ENCODE measurements at places on chromosomes 11 and 22.

GRCh38 chr11:15923183-15923582, 433.2 kb downstream of the SOX6 start:
- no peak for DNase-seq

GRCh38 chr22:49997251-49997599, 15.3 kb downstream of the IL17REL start:
- DNase-seq = no peak

DNA sequence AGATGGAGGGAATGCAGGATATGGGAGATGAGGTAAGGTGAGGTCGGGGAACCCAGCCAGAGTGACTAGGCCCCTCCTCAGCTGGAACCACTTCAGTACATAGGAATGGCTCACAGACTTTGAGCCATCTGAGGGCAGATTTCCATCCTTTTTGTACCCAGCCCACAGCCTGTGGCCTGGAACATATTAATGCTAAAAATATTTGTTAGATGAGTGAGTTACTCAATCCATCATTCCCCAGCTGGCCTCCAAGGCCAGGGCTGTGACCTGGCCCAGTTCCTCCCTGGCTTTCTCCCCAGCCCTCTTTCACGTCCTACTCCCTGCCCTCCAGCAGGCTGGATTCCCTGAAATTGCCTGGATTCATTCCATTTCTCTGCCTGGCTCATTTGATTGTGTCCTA, 57.2 kb upstream of the PRDM11 start:
- DNase-seq = no peak

- DNase-seq = no peak
These were observed 46.4 kb upstream of the ALX4 start for GRCh38 chr11:44356351-44356750.

DNA sequence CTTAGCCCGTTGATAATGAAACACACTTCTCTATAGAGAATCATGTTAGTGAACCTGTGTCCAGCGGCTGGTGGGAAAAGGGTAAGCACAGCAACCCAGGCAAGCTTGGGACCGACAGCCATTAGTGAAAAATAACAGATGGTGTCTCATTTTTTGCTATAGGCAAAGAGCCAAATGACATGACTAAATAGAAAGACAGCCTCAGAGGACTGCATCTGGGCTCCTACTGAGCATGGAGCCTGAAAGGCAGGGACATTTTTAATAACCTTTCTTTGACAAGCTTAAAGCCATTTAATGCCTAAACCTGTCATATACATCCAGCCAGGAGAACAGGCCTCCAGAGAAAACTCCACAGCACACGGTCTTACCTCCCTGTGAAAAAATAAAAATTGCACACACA, 67.0 kb downstream of the FANCF start:
- DNase-seq = no peak

- DNase-seq = no peak
These were observed 18.4 kb upstream of the ST3GAL4 start for GRCh38 chr11:126337126-126337473.

DNA sequence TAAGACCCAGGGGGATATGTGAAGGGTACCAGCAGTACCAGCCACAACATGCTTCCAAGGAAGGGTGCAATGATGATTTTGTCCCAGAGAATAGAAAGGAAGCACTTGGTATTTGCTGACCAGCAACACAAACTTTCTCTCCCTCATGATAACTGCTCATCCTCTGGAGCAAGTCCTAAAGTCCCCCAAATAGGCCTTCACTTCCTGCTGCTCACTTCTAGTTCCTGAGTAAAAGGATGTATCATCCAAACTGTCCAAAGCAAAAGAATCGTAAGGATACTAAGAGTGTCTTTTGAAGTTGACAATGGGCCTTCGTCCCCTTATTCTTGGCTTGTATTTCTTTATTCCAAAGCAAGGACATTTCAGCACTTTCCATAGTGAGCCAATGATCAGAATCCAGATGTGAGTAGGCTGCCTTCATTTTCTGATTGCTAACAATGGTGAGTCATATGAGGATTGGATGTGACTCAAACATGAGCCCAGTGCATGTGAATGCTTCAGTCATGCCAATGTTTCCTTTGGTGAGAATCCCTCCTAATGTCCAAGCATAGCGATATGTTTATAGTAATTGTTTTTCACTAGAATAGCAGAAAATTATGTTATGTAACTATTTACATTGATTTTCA, 243.4 kb upstream of the POU2AF2 start:
- peak; percentile 86 for DNase-seq

- no peak for DNase-seq
These were observed 7.6 kb upstream of the MICAL2 start for GRCh38 chr11:12102588-12103410.

DNA sequence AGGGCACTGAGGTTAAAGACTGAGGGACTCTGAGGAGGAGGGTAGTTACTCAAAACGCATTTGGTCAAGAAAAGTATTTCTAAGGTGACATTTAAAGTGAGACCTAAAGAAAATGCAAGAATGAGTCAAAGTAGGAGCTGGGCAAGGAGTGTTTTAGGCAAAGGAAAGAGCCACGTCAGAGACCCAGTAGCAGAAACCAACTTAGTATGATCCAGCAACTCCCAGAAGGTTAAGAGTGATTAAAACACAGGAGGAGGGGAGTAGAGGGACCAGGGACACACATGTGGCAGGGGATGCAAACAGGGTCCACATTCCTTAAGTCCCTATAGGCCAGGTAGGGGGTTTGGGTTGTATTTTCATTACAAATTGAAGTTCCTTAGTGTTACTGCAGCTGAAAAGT, 24.3 kb upstream of the CCDC34 start:
- DNase-seq = no peak

- DNase-seq = no peak
These were observed 78.4 kb downstream of the C22orf31 start for GRCh38 chr22:28983190-28983589.

DNA sequence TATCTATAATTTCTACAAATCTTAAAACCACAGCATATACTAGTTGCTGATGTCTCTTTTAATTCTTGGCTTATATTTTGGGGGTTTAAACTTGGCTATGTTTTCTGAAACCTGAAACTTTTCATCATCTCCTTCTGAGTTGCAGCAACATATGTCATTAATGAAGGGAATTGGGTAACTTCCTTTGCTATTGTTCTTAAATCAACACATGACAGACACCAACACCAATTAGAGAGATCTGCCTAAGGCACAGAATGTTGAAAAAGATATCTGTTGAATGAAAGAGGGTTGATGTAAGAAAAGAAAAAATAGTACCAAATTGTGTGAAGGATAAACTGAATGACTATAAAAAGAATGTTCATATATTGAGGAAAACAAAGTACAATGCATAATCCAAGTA, 10.3 kb upstream of the GAS2 start:
- peak; percentile 39 for DNase-seq

DNA sequence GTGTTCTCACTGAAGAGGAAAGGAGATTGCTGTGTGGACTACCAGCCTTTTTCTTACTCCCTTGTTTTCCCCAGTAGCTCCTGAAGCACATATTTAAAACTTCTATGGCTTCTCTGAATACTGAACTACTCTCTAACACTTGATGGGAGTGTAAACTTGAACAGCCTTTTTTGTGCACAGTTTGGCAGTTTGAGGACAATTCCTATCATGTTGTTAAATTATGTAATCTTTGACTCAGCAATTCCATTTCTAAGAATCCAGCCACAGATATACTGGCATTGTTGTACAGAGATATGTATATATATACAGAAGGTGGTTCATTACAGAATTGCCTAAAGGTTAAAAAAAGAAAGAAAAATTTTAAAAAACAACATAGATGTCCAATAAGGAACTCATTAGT, 47.1 kb upstream of the EED start:
- DNase-seq = peak; percentile 55

GRCh38 chr11:69531071-69531716, 49.7 kb downstream of the LINC01488 start:
- DNase-seq = no peak

DNA sequence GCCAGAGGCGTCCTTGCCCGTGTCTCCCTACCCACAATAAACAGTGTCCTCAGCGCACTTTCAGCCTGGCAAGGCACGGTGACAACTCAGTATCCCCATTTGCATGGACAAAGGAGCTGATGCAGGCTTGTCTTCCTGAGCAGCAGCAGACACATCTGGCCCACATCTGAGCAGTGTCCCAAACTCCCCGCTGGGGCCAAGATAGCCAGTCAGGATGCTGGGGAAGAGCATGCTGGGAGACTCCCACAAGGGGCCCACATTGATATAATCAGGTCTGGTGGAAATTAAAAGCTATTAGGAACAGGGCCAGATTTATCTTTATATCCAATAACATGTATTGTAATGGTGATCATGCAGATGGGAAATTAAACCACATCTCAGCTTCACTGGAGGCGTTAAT, 24.7 kb downstream of the DSCAML1 start:
- no peak for DNase-seq

DNA sequence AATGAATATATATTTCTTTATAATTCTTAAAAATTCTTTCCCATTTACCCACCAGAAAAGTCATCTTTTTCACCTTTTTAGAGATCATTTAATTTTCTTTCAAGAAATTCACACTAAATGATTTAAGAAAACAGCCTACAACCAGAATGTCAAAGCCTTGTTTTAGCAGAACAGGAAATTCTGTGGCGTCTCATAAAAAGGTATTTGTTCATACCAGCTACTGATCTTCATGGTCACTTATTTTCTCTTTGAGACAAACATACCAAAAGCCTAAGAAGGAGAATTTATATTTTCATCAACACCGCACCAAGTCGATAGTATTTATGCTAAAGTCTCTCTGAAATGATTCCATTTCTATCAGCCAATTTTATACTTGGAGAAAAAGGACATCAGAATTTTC, 105.3 kb downstream of the ETS1 start:
- DNase-seq = no peak

DNA sequence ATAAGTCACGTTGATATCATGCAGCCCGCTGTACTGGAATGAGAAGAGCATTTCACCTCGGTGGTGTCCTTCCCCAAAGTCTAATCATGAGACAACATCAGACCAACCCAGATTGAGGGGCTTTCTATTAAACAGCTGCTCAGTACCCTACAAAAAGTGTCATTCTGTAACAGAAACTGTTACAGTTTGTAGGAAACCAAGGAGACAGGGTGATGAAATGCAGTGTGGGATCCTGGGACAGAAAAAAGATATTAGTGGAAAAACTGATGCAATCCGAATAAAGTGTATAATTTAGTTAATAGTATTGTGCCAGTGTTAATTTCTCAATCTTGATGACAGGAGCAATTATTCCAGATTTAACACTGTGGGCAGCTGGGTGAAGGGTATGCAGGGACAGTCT, 128.0 kb downstream of the MICAL2 start:
- no peak for DNase-seq

DNA sequence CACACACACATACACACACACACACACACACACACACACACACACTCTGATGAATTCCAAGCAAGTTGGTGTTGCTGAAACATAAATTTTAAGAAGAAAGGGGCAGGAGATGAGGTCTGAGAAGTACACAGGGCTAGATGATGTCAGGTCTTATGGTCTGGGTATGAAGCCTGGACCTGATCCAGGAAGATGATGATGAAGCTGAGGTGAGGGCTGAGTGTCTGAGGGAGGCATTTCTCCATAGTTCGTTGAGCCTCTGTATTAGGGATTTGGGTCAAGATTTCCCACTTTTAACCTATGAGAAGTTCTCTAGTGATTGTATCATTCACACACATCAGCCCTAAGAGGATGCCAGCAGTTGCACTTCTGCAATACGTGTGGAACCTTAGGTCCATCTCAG, 32.6 kb downstream of the KREMEN1 start:
- no peak for DNase-seq

- DNase-seq = no peak
These were observed 550.6 kb downstream of the SOX6 start for GRCh38 chr11:15805726-15806125.

DNA sequence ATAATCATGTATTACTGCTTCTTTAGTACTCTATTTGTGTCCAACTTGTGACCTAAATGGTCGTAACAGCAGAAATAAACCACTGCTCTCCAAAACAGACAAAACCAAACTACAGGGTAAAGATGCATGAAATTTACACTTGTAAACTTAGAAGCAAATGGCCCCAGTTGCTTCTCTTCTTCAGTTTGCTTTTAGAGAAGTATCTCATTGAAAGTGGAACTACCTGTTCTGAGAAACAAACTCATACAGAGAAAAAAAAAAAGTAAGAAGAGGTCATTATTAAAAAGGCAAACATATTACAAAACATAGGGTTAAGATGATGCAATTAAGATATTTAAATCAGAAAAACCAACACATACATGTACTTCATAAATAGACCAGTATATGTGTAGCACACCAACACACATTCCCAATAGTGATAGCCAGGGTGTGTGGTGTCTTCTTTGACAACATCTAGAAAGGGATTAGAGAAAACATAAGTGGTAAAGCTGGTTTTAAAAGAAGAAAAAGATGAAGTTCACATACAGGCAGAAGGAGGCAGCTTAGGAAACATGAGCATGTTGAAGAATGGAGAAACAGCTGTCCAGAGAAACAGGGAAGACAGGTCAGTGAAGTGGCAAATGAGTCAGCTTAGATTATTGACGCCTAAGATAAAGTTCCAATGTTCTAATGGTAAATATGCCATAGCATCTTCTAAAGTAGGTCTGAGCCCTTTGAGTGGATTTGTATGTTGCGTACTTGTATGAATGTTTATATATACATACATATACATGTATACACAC, 844.7 kb upstream of the CCDC90B start:
- no peak for DNase-seq

- no peak for DNase-seq
These were observed 107.3 kb downstream of the XKR3 start for GRCh38 chr22:16717699-16718558.

GRCh38 chr11:44659641-44660040, 67.1 kb upstream of the TSPAN18 start:
- DNase-seq = no peak

DNA sequence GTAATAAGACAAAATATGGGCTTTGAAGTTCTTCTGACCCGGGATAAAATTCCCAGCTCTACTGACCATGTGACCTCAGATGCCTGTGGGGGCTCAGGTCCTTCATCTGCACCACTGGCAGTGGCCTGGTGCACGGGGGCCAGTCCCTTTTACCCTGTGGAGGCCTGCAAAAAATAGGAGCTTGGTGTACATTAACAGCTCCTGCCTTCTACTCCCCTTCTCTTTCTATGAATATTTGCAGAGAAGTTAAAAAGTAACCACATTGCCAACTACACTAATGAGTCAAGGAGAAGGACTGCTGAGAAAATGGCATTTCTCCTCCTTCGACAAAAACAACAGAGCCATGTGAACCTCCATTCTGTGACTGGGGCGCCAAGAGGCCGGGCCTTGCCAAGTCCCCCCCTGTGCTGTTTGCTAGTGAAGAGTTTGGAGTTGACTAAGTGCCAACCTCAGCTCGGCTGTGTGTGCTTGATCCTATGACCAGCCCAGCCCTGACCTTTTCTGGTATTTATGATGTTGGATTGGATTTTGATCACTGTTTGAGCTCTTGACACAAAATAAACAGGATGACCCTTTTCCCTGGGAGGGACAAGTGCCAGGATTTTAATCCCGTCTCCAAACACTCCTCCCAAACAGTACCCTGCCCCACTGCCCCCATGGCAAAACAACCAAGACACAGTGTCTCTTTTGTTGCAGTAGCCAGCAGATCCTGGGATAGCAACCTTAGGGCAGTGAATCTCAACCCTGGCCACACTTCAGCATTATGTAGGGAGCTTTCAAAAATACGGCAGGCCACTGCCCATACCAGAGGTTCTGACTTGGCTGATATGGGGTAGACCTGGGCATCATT, 380.1 kb downstream of the LARGE1 start:
- no peak for DNase-seq

- no peak for DNase-seq
These were observed 8.1 kb upstream of the MYH9 start for GRCh38 chr22:36395915-36396314.

Data from cardiac muscle cell (in vitro differentiated cells and primary cell).